ENCODE measurements at places on chromosomes 1 and 21.

DNA sequence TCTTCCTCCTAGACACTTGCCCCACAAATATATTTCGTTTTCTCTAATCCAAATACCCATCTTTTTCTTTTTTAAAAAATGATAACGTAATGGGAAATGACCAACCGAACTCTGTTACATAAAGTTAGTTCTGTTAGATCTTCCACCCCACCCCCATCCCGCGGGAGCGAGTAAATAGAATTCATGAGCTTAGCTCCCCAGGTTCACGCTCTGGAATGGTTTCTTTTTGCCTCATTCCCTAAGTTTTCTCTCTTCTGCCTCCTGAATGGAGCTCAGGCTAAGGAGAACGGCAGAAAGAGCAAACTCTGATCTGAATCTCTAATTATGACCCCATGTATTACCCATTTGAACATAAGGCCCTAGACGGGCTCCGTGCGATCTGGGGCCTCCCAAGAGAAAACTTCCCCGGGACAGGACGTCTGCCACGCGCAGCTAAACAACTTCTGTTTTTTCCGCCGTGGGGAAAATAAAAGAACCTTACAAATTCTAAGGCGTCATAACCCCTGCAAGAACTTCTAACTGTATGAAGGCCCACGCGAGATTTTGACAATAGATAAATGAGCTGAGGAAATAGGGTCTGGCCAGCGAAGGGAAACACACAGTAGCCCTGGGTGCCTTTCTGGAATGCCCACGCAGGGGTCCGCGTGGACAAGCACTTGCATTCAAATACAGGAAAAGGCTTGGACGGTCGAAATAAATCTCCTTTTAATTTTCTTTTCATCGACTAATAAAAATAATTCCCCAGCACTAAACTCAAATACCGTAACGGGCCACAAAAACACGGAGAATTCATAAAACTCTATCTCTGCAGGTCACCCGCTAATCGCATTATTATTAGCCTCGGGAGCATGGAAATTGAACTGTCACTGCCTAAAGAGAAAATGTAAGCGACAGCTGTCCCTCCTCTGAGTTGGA is 2.2 kb downstream of the TBX15 start:
- DNase-seq = no peak

DNA sequence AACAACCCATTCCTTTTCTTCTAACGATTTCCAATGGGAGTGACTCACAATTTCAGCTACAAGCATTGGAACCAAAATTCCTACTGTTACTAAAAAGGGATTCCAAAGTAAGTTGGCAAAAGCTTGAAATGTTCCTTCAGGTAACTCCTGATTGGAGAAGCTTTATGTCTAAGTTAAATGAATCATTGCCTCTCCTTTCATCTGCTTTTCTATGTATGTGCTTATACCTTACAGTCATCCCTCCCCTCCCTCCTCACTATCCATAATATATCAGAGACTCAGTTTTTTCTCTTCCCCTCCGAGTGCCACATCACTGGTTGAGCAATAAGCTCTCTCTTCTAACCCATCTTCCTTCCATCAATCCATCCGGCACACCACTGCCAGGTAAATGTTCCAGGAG is 86.8 kb downstream of the TIAM1 start:
- DNase-seq = no peak

- DNase-seq = peak; percentile 51
Measured at GRCh38 chr1:150545486-150546032, 3.6 kb upstream of the ADAMTSL4 start.

DNA sequence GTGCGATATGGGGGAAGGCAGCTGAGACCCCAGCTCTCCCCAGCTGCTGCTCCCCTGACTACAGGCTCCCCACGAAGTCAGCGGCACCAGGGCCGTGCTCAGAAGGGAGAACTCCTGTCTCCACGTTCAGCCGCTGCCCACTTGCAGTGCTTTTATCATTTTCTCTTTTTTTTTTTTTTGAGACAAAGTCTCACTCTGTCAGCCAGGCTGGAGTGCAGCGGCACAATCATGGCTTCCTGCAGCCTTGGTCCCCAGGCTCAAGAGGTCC is 933 bp upstream of the FTCD start:
- DNase-seq = no peak

- no peak for DNase-seq
Measured at GRCh38 chr1:191558379-191558778, 599.9 kb upstream of the RGS18 start.

DNA sequence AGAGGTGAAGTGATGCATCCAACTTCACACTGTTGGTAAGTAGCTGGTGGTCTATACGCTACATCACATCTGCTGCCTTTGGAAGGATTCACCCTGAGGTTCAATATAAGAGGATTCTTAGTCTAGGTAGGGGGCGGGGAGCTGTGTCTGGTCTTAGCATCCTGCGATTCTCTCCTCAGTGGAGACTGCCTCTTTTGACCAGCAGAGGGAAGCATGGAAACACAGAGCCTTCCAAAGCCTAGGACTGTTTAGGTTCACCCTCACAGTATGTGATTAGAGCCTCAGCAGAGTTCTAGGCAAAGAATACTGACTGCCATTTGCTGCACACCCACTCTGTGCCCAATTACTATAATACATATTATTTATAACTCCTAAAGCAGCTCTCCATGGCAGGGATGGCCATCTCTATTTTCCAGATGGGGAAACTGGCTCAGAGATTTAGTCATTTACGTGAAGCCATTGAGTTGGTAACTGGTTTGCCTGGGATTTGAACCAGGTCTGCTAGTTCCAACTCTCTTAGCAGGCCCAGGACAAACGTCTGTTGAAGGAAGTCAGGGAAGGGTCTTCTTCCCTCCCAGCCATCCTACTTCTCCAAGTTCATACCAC is 28.9 kb upstream of the EFCAB14 start:
- DNase-seq = peak; percentile 23

All from erythroblast (primary cell).